NCI-H1048 (cell line): ENCODE measurements at places on chromosomes 2 and 18.
A peak's percentile ranks its signal among the peaks of the same experiment; 100 is the strongest.

- DNase-seq: no peak
These were observed 45.4 kb downstream of the EXOC6B start for GRCh38 chr2:72780477-72780876.

- DNase-seq: peak; percentile 36
These were observed 91.6 kb downstream of the TMX3 start for GRCh38 chr18:68623342-68623741.

DNA sequence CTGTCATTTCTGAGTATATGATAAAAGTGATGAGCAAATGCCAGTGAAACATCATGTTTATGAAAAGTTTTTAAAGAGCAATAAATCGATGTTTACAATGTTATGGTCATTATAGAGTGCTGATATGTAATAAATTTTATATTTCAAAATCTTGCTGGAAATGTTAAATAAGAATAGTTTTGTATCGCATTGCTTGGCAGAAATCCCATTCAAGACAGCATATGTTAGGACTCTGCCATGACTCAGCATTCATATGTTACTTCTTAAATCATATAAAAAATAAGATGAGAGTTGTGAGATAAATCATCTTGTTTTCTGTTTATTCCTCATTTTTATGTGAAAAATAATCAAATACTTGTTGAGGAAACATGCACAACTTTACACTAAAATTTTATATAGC is 949.9 kb upstream of the NRXN1 start:
- DNase-seq: no peak

GRCh38 chr18:60027397-60027796 is 127.6 kb downstream of the PMAIP1 start:
- no peak for DNase-seq

GRCh38 chr2:123073371-123073770 is 951.7 kb upstream of the CNTNAP5 start:
- no peak for DNase-seq

DNA sequence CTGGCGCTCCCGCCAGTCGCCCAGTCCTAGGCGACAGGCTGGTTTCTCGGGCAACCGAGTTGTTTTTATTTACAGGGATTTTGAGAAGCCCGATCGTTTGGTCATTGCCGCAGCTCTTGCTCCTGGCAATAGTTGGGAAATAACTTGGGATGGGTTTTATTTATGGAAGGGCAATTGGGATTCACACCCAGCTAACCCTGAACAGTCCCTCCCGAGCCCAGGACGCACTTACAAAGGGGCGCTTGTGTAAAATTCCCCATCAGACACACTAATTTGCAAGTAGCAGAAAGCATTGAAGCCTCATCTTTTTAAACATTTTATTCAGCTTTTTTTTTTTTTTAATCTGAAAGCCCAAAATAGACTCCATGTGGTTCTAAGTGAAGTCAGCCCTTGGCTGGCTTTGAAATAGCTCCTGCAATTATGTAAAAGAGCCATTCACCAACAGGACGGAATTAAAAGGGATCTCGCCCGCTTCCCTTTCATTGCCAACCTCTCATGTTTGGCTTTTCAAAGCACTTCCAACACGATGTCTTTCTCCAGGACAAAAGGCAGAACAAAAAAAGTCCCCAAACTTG is 3.6 kb upstream of the GBX2 start:
- DNase-seq: no peak

DNA sequence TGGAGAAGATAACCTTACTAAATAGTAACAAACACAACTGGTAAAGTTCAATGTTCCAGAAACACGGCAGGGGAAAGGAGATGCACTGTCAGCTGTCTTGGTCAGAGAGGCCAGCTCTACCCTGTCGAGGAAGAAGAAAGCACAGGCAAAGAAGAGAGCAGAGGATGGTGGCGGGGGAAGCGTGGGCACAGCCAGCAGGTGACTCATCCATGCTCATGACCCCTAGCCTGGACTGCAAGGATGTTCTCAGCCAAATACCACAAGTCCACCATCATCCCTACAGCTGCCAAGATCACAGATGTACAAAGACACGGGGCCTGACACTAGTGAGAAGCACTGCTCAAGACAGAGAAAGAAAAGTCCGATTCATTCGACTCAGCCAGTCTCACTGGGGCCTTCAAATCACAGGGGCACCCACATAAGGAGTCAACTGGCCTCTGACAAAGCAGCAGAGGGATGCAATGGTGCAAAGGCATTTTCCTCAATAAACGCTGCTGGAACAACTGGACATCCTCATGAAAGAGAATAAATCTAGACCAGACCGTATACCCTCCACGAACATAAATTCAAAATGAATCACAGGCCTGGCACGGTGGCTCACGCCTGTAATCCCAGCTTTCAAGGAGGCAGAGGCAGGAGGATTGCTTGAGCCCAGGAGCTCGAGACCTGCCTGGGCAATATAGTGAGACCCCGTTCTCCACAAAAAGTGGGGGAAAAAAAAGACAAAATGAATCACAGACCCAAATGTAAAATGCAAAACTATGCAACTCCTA is 5.6 kb downstream of the DTYMK start:
- DNase-seq: no peak

DNA sequence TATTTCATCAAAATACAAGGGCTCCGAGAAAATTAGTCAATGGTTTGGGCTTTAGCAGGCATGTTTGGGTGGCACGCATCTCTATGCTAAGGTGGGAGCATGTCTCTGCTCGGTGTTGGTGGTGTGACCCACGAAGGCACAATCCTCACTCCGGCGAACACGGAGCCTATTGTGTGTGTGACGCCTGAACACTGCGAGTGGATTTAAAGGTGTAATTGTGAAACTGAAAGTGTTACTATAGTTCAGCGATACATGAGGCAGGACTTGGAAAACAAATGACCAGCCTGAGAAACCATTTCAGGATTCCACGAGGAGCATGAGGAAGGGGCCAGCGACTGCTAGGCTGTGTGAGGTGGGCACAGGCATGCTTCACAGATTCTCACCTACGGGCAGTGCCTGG is 41.7 kb upstream of the LDLRAD4 start:
- no peak for DNase-seq

DNA sequence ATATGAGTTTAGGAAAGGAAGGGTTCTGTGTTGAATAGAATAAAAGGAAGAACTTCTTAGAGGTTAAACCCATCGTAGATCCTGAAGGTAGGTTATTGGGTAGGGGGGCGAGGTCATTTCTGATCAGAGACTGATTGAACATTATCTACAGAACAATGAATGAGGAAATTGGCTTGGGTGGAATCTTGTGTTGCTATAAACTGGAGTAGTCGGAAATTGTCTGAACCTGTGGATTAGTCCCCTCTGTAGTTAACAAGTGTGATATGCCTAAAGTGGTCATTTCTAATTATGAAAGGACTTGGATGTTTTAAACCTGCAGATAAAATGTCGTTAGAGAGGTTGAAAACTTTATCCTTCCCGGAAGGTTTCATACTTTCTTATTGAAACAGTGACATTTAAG is 42.1 kb downstream of the EML4 start:
- no peak for DNase-seq

DNA sequence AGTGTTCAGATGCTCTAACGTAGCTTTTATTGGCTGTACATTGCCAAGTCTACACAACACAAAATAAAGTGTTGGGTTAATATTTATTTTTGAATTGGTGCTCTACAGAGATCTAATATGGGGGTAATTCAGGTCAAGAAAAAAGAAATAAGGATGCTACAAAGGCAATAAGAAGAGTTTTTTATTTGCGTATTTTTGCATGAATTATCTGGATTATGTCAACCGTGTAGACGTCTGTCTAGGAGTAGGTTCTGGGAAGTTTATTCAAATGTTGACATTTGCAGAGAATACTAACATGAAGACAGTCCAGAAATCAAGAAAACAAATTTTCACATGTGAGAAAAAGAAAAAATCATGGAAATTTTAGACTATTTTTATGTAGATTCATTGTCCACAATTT is 876.7 kb upstream of the POU3F3 start:
- DNase-seq: no peak

GRCh38 chr2:100077456-100077855 is 64.9 kb downstream of the AFF3 start:
- no peak for DNase-seq

DNA sequence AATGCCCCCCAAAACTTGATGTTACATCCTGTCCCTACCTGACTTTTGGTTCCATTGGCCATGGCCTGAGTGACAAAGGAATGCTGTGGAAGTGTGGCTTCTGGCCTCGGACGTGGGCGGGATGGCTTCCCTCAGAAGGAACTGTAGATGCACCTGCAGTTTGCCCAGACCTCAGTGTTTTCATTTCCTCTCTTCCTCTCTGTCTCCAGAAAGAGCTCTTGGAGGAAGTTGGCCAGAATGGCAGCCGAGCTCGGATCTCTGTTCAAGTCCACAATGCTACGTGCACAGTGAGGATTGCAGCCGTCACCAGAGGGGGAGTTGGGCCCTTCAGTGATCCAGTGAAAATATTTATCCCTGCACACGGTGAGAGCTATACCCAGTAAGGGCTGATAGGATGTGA is 61.0 kb upstream of the TMEM87B start:
- DNase-seq: no peak

GRCh38 chr2:9950521-9951271 is 797 bp upstream of the GRHL1 start:
- no peak for DNase-seq
